Thyroid gland (tissue), 4 donors: ENCODE measurements at places on chromosomes 2 and 18. TPM values are rescaled to one million over a fixed set of nuclear protein-coding genes. Genes with fewer than 3 reads are reported as not detected.

The CTAGE1 gene
- not detected for total RNA-seq

The CPO gene
- total RNA-seq = 2.1 TPM

DNA sequence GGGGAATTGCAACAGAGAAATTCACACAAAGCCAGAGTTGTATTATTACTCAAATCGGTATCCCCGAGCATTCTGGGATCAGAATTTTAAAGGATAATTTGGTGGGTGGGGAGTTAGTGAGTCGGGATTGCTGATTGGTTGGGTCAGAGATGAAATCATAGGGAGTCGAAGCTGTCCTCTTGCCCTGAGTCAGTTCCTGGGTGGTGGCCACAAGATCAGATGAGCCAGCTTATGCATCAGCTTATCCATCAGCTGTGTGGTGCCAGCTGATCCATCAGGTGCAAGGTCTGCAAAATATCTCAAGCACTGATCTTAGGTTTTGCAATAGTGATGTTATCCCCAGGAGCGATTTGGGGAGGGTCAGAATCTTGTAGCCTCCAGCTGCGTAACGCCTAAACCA, 34.3 kb upstream of the ITM2C start:
- no peak overlapping the region for H3K4me3 ChIP-seq
- H3K4me1 ChIP-seq = peaks cover 9% of the 10 kb centered on the region
- H3K36me3 ChIP-seq = no peaks in the 10 kb centered on the region
- DNase-seq = no peak
- H3K27me3 ChIP-seq = peaks cover 5% of the 10 kb centered on the region
- H3K27ac ChIP-seq = no peak overlapping the region

DNA sequence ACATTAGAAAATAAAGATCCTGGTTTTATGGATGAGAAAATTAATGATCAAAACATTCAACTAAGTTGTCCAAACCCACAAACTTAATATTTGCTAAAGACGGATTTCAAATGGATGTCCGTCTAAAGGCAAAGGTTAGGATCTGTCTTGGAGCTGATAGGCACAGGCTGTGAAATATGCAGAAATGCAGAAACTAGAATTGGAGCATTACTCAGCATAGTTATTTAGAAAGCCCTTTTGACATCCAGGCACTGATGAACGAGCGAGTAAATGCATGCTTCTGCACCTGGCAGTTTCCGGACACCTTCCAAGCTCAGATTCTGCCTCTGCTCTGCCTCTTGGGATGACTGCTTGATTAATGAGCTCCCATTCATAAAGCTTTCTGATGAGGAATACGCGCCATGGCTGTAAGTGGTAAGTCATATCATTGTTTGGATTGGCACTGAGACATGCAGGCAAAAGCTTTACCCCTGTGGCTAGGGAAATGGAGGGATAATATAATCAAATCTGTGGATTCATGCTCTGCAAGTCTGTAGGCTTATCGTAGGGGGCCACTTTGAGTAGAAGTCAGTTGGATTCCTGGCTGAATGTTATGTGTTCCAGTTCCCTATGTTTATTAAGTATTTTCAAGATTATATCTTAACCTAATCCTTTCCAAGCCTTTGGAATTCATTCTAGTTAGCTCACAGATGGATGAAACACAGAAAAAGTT, 2176.3 kb upstream of the CELF4 start:
- H3K4me1 ChIP-seq = no peaks in the 10 kb centered on the region
- no peak for DNase-seq
- H3K27ac ChIP-seq = no peak overlapping the region
- no peak overlapping the region for H3K4me3 ChIP-seq

DNA sequence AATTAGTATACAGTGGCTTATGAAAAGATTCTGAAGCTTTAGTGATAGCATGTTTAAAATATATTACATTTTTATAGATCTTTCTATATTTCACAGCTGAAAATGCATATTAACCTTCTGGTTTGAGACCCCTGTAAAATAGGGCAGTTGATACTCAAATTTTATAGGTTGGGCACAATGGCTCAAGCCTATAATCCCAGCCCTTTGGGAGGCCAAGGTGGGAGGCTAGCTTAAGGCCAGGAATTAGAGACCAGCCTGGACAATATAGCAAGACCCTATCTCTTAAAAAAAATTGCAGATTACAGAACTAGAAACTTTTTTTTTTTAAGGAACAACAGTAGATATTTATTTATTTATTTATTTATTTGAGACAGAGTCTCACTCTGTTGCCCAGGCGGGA, 31.2 kb downstream of the NBEAL1 start:
- no peaks in the 10 kb centered on the region for H3K27me3 ChIP-seq
- no peak overlapping the region for H3K4me3 ChIP-seq
- no peaks in the 10 kb centered on the region for H3K4me1 ChIP-seq
- H3K27ac ChIP-seq = no peak overlapping the region
- peaks cover 4% of the 10 kb centered on the region for H3K36me3 ChIP-seq
- no peak for DNase-seq

DNA sequence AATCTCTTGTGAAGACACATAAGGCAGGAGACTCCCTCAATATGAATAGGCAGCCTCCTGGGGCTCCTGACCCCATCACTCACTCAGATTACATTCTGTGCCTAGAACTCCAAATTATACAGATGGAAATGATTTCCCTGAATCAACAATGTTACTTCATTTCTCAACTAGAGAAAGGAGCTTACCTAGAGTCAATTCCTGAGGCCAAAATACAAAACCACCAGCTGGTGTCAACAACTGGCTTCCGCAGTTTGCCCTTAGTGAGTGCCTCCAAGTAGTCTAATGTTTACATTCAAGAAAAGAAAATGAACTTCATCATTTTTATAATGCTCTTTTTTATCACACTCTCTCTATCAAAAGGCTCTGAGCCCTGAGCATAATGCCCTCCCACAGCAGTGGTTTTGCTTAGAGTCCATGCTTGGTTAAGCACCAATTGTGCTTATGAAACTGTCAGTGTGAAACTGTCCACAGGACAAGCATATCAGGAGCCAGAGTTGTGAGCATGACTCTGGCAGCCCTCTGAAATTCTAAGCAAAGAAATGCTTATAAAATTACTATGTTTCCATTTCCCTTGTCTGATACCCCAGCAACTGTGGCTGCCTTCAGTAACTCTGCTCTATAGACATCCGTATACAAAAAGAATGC, 305.7 kb upstream of the PKDCC start:
- DNase-seq = peak; percentile 27
- no peak overlapping the region for H3K27ac ChIP-seq
- H3K36me3 ChIP-seq = no peaks in the 10 kb centered on the region

DNA sequence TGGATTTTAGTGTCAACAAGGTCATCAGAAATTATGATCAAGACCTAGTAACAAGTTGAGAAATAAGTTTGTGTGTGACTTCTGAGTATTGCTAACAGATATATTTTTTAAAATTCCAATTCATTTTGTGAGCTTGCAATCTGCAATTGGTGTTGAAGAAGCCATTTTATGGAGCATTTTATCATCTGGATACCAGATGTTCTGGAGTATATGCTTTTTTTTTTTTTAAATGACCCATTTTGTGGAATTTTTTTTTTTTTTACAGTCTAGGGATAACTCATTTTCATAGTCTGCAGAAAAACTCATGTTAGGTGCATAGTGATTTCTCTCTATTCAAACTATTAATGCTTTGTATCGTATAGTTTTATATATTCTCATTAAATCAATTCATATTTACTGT, 12.6 kb downstream of the QPCT start:
- no peaks in the 10 kb centered on the region for H3K4me1 ChIP-seq
- H3K27ac ChIP-seq = no peak overlapping the region

The CD8B2 gene
- 0.24 TPM for total RNA-seq

- no peak for DNase-seq
- H3K4me1 ChIP-seq = no peaks in the 10 kb centered on the region
- no peak overlapping the region for H3K27ac ChIP-seq
- no peaks in the 10 kb centered on the region for H3K36me3 ChIP-seq
- H3K4me3 ChIP-seq = no peak overlapping the region
Measured at GRCh38 chr18:56326336-56327072, 311.9 kb downstream of the TXNL1 start.

The GMPPA gene
- 49.4 TPM for total RNA-seq

- H3K27ac ChIP-seq = no peak overlapping the region
- H3K4me3 ChIP-seq = no peak overlapping the region
- no peaks in the 10 kb centered on the region for H3K36me3 ChIP-seq
- no peaks in the 10 kb centered on the region for H3K4me1 ChIP-seq
- DNase-seq = no peak
Measured at GRCh38 chr2:15385184-15385583, 175.9 kb downstream of the NBAS start.

DNA sequence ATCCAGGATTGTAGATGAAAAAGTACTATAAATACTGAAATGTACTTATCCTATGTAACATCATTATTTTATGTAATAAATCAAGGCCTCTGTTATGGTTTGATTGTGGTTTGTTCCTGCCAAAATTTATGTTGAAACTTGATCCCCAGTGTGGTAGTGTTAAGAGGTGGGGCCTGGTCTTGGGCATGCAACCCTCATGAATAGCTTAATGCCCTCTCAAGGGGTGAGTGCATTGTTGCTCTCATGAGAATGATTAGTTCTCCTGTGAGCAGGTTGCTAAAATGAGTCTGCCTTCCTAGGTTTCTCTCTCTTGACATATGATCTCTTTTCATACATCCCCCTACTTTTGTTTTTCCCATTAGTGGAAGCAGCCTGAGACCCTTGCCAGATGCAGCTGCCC, 915.4 kb downstream of the TSN start:
- no peaks in the 10 kb centered on the region for H3K36me3 ChIP-seq
- DNase-seq = no peak
- no peaks in the 10 kb centered on the region for H3K27me3 ChIP-seq
- no peaks in the 10 kb centered on the region for H3K4me1 ChIP-seq
- H3K27ac ChIP-seq = no peak overlapping the region

DNA sequence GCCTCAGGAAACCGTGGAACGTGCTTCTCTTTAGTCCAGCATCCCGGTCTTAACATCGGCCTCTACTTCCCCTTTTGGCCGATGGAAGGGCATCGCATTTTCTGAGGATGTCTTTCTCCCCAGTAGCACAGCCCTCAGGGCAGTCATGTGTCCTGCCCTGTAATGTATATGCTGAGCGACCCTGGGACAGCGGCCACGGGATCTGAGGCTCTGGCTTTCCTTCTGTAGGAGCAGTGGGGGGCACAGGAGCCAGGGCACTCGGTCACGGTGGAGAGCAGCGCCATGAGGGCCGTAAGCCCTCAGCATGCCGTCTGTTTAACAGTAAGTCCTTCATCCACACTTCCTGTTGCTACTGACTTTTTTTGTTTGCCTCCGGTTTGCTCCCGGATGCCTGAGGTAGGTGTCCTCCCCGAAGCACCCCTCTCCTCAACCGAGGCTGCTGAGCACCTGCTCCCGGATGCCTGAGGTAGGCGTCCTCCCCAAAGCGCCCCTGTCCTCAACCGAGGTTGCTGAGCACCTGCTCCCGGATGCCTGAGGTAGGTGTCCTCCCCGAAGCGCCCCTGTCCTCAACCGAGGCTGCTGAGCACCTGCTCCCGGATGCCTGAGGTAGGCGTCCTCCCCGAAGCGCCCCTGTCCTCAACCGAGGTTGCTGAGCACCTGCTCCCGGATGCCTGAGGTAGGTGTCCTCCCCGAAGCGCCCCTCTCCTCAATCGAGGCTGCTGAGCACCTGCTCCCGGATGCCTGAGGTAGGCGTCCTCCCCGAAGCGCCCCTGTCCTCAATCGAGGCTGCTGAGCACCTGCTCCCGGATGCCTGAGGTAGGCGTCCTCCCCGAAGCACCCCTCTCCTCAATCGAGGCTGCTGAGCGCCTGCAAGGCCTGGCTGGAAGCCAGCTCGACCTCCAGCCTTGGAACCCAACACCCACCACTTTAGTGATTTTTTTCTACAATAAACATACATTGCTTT, 169.3 kb downstream of the HDAC4 start:
- no peak overlapping the region for H3K27ac ChIP-seq
- H3K36me3 ChIP-seq = no peaks in the 10 kb centered on the region
- peaks cover 18% of the 10 kb centered on the region for H3K4me1 ChIP-seq
- no peak overlapping the region for H3K4me3 ChIP-seq

- no peak overlapping the region for H3K27ac ChIP-seq
- no peaks in the 10 kb centered on the region for H3K4me1 ChIP-seq
- H3K36me3 ChIP-seq = no peaks in the 10 kb centered on the region
- H3K4me3 ChIP-seq = no peak overlapping the region
- H3K27me3 ChIP-seq = no peaks in the 10 kb centered on the region
- DNase-seq = no peak
Measured at GRCh38 chr2:118321432-118322105, 233.3 kb downstream of the INSIG2 start.

The HAAO gene
- 6.8 TPM for total RNA-seq

DNA sequence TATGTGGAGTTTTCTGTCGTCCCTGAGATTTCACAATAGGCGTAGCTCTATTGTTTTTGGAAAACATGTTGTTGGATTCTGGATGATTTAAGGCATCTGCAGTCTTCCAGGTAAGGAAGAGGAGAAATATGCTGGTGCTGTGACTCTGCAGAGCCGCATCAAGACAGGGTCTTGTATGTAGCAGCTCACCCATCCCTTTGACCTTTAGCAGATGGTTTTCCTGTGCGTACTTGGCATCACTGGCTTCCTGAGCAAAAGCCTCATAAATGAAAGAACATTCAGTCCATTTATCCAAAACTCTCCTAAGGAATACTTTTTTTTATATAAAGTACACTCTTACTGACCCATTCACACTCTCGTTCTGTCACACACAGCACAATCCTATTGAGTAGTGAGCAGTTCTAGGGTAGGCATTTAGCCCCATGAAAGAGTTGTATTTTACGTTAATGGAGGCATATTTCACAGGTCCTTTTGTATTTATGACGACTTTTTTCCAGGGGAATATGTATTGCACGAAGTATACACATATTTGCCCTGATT, 443.9 kb downstream of the STK39 start:
- H3K4me1 ChIP-seq = no peaks in the 10 kb centered on the region
- H3K4me3 ChIP-seq = no peak overlapping the region
- H3K36me3 ChIP-seq = no peaks in the 10 kb centered on the region

The ARL5A gene
- total RNA-seq = 64.5 TPM

DNA sequence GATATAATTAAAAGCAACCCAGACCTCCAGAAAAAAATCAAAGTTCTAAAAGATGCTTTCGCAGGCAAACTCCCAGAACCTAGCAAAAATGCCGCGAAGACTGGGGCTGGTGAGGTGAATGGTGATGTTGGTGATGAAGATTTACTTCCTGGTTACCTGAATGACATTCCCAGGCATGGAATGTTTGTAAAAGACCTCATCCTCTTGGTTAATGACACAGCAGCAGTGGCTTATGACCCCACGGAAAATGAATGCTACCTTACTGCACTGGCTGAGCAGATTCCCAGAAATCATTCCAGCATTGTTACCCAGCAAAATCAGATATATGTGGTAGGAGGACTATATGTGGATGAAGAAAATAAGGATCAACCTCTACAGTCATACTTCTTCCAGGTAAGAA, 994 bp downstream of the KLHL41 start:
- no peak overlapping the region for H3K27ac ChIP-seq
- peaks cover 7% of the 10 kb centered on the region for H3K4me1 ChIP-seq
- no peak overlapping the region for H3K4me3 ChIP-seq
- DNase-seq = no peak

The PSD4 gene
- 136 TPM for total RNA-seq

The MOCOS gene
- 0.45 TPM for total RNA-seq

The CCL20 gene
- not detected for total RNA-seq

DNA sequence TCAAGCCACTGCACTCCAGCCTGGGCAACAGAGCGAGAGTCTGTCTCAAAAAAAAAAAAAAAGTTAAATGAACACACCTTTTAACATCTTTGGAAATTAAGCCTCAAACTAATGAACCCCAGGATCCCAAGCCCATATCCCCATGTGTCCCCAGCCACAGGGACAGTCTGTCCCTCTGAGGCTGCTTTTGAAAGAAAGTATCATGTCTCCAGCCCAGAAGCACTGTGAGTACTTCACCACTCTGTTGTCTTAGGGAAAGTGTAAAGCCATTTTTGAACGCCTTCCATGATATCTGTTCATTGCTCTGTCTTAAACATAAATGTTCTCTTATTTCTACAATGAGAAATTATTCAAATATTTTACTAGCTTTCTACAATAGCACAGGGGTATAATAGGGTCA, 52.1 kb upstream of the CHMP1B start:
- no peak overlapping the region for H3K4me3 ChIP-seq
- DNase-seq = no peak
- no peak overlapping the region for H3K27ac ChIP-seq
- H3K36me3 ChIP-seq = no peaks in the 10 kb centered on the region
- H3K4me1 ChIP-seq = no peaks in the 10 kb centered on the region
